ENCODE measurements at places on chromosomes 3 and 15.
A peak's percentile ranks its signal among the peaks of the same experiment; 100 is the strongest.

- no peak for DNase-seq
Observed at GRCh38 chr3:174907628-174908407, 48.7 kb downstream of the NAALADL2 start.

GRCh38 chr15:72199721-72200212 lies 2.2 kb upstream of the GRAMD2A start:
- peak; percentile 47 for DNase-seq

DNA sequence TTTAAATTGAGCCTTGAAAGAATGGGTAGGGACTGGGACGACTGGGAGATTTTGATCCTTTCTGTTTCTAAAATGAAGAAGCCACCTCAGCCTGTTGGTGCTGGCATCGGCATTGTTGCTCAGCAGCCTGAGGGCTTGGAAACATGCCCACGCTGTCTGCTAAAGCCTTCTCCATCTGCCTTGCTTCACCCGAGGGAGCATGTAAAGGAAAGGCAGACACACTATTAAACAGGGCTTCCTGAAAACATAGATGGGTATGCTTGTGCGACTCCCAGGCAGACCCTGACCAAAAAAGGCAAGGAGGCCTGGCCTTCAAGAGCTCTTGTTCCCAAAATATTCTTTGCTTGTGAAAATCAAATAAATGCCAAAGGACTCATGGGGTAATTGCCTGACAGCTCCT lies 84.2 kb upstream of the SLC4A7 start:
- DNase-seq = peak; percentile 75

DNA sequence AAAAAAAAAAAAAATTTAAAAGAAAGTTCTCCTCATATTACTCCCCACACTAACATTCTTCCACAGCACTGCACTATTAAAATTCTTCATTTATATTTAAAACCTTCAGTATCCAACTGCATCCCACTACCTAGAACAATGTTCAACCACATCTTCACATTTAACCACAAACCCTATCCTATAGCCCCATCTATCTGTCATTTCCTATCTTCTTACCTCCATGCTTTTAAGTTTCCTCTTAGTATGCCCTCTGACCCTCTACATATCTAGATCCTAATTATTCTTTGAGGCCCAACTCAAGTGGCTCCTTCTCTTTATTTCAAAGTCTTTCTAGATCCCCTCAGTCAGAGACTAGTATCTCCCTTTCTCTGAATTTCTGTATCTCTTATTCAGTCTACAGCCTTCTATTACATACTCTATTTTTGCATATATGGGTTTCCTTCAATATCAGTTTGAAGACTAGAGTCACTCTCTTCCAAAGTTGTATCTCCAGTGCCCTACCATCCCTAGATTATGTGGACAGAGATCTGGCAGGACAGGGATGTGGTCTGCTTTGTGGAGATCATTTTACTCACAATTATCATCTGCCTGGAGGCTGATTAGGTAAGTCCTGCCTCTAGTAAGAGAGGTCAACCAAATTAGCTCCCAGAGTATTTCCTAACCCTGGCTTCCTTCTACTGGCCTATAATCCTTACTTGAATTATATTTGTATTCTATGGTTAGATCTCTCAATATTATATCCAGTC lies 1.4 kb downstream of the CIAO2A start:
- DNase-seq = no peak

GRCh38 chr3:105835606-105836005 lies 33.2 kb downstream of the CBLB start:
- DNase-seq = peak; percentile 6
